ENCODE measurements at places on chromosomes 4 and X. TPM values are rescaled to one million over a fixed set of nuclear protein-coding genes. Genes with fewer than 3 reads are reported as not detected.

The G3BP2 gene
- 68.7 TPM for total RNA-seq

The CITED1 gene
- total RNA-seq = 0.40 TPM

The IQCM gene
- not detected for total RNA-seq

DNA sequence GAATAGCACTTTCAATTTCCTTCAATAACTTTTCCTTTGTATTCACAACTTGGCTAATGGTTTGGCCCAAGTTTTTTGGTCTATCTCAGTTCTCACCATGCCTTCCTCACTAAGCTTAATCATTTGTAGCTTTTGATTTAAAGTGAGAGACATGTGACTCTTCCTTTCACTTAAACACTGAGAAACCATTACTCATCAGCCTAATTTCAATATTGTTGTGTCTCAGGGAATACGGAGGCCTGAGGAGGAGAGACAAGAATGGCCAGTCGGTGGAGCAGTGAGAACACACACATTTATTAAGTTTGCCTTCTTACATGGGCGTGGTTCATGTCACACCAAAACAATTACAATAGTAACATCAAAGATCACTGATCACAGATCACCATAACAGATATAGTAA lies 56.7 kb downstream of the TSPAN5 start:
- DNase-seq = peak; percentile 16
- peaks cover 4% of the 10 kb centered on the region for H3K4me1 ChIP-seq

DNA sequence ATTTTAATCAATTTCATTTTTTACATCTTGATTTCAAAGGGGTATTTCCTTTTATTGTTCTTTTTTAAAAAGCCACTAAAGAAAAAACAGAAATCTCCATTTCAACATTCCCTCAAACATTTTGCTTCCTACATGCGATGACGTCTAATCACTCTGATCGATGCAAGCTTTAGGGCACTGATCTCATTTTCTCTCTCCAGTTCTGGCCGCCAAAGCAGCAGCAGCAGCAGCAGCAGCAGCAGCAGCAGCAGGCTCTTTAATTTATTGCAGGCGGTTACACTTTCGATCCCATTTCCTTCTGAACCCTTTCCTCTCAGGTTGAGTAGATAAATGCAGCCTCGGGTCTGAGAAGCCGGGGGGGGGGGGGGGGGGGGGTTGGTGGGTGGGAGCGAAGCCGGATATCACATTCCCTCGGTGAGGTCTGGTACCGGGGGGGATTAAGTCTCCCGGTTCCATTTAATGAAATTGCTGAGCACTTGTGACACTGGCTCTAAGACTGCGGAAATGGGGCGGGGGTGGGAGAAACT lies 3.4 kb upstream of the PCDH7 start:
- peak; percentile 13 for DNase-seq
- peaks cover 10% of the 10 kb centered on the region for H3K4me1 ChIP-seq
- H3K4me3 ChIP-seq = peak overlapping the region; percentile 79
- no peaks in the 10 kb centered on the region for H3K36me3 ChIP-seq
- H3K27me3 ChIP-seq = no peaks in the 10 kb centered on the region

DNA sequence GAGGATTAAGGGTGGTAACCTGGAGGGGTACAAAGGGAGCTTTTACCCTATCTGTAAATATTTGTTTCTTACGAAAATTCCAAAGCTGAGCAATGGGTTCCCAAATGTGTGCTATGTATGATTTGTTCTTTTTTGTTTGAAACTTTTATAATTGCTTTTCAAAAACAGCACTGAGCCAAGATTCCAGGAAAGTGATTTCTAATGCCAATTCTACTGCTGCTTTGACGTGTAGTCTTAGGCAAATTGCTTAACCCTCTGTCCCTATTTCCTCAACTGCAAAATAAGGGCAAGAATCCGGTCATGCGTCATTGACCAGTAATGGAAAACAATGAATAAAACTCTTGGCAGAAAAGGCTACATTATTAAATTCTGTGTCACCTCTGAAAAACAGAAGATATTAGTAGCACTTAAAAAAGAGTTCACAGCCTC lies 454.7 kb downstream of the IL15 start:
- peak overlapping the region; percentile 96 for H3K27ac ChIP-seq
- peaks cover 38% of the 10 kb centered on the region for H3K4me1 ChIP-seq
- H3K36me3 ChIP-seq = no peaks in the 10 kb centered on the region
- peak; percentile 79 for DNase-seq

- H3K4me3 ChIP-seq = no peak overlapping the region
- no peaks in the 10 kb centered on the region for H3K36me3 ChIP-seq
- DNase-seq = peak; percentile 43
These were observed 356.7 kb upstream of the DIPK2B start for GRCh38 chrX:45557387-45557786.

DNA sequence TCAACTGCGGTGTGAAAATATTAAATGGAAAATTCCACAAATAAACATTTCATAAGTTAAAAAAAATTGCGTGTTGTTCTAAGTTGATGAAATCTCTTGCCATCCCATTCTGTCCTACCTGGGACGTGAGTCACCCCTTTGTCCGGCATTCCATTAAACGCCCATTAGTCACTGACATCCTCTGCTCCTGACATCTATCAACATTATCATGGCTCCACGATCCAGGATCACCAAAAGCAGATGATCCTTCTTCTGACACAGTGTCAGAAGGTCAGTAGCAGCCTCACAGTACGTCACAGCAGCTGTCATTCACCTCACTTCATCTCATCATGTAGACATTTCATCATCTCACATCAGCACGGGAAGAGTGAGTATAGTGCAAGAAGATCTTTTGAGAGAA lies 125.7 kb downstream of the ZNF827 start:
- no peaks in the 10 kb centered on the region for H3K27me3 ChIP-seq
- peak overlapping the region; percentile 88 for H3K27ac ChIP-seq
- H3K4me3 ChIP-seq = no peak overlapping the region
- H3K36me3 ChIP-seq = peaks cover 21% of the 10 kb centered on the region
- peak; percentile 92 for DNase-seq

DNA sequence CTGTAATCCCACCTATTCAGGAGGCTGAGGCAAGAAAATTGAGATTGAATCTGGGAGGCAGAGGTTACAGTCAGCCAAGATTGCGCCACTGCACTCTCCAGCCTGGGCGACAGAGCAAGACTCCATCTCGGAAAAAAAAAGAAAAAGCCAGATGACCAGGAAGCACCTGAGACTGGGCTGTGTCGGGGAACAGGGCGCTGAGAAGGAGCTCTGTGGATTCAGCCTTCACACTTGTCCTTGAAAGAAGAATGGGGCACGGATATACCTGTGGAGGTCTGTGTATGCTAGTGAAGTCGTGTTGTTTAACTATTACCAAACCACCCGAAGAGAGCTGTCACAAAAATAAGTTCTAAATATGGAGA lies 39.3 kb upstream of the TADA2B start:
- no peaks in the 10 kb centered on the region for H3K27me3 ChIP-seq
- no peak overlapping the region for H3K4me3 ChIP-seq
- H3K36me3 ChIP-seq = peaks cover 20% of the 10 kb centered on the region
- DNase-seq = no peak

Data from PC-3 (cell line).